PC-3 (cell line): ENCODE measurements at places on chromosomes 5 and 9. TPM values are rescaled to one million over a fixed set of nuclear protein-coding genes. Genes with fewer than 3 reads are reported as not detected.

DNA sequence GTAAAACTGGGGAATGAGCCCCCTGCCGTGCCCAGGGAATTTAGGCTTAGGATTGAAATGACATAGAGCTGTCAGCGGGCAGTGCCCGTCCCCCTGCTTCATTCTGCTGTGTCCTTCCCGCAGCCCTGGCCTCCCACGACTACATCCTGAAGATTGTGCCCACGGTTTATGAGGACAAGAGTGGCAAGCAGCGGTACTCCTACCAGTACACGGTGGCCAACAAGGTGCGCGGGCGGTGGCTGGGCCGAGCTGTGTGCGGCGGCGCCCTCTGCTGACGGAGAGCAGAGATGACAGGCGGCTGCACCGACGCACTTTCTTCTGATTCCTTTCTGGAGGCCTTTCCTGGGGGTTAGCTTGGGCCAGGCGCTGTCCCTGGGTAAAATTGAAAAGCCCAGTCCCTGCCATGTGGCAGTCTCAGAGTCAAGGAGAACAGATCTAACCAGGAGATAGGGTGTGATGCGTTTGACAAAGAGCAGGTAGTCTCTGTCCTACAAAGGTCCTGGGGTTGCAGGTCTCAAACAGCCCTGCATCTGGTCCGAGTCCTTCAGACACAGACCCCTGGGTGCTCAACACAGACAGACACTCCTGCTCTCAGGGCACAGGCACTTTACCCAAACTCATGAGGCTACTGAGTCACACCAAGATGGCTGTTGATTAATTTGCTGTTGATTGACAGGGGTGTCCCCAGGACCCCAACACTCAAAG lies 26.8 kb upstream of the RPL26L1 start:
- peak; percentile 70 for DNase-seq

- DNase-seq, result no peak
Observed at GRCh38 chr9:128415281-128415680, 5.4 kb upstream of the CERCAM start.

GRCh38 chr9:3578786-3579185 lies 53.0 kb upstream of the RFX3 start:
- DNase-seq, result peak; percentile 57

- no peak for DNase-seq
Observed at GRCh38 chr5:7867260-7867659, 1.6 kb downstream of the FASTKD3 start.

DNA sequence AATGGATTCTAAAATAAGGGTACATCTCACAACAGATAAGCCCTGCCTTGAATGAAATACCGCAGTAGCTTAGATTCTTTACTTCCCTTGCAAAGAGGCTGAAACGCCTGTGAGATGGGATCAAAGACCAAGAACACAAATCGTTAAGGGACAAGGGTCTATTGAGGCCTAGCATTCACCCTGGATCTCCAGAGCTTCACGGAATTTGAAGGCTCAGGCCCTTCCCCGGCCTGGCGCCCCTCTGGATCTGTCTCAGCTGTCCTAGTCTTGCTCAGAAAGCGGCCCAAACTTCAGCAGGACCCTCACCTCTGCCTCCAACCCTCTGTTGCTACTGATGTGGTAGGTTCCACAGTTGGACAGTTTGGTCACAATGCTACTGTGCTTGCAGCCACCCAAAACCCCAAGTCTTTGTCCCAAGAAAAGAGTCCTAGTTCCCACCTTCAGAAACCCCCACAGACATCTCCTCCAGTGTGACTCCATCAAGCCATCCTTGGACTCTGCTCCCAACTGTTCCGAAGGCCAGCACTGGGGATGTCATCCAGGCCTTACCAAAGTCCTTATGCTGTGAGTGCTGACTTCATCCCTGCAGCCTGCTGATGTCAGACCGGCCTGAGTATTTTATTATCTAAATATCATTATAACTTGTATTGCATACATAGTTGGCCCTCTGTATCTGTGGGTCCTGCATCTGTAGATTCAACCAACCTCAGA lies 9.4 kb downstream of the CORO2A start:
- no peak for DNase-seq

- no peak for DNase-seq
Observed at GRCh38 chr9:33123407-33124031, 43.6 kb downstream of the B4GALT1 start.

- DNase-seq, result no peak
Observed at GRCh38 chr5:169004551-169004950, 296.4 kb downstream of the SLIT3 start.

DNA sequence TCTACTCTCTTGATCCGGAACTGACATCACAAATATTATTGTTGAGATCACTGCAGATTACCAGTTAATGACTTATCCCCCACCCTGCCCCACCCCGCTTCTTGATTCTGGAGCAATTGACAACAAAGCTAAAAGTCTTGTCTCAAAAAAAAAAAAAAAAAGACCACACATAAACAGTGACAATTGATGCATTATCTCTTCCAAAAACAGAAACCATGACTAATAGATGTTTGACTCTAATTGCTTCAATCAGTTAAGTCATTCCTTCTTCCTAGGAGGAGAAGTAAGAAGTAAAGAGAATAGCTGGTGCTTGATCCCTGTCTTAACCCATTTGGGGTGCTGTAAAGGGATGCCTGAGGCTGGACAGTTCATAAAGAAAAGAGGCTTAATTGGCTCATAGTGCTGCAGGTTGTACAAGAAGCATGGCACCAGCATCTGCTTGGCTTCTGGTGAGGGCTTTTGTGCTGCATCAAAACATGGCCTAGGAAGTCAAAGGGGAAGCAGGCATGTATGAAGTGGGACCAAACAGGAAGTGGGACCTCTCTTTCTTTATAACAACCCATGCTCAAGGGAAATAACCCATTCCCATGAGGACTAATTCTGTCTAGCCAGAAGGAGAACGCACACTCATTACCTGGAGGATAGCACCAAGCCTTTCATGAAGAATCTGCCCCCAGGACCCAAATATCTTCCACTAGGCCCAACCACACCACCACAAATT lies 158.7 kb downstream of the TMEM167A start:
- no peak for DNase-seq

- DNase-seq, result no peak
Observed at GRCh38 chr5:109478830-109479229, 69.1 kb upstream of the PJA2 start.

GRCh38 chr9:131915181-131915580 lies 164.5 kb downstream of the MED27 start:
- DNase-seq, result peak; percentile 11

DNA sequence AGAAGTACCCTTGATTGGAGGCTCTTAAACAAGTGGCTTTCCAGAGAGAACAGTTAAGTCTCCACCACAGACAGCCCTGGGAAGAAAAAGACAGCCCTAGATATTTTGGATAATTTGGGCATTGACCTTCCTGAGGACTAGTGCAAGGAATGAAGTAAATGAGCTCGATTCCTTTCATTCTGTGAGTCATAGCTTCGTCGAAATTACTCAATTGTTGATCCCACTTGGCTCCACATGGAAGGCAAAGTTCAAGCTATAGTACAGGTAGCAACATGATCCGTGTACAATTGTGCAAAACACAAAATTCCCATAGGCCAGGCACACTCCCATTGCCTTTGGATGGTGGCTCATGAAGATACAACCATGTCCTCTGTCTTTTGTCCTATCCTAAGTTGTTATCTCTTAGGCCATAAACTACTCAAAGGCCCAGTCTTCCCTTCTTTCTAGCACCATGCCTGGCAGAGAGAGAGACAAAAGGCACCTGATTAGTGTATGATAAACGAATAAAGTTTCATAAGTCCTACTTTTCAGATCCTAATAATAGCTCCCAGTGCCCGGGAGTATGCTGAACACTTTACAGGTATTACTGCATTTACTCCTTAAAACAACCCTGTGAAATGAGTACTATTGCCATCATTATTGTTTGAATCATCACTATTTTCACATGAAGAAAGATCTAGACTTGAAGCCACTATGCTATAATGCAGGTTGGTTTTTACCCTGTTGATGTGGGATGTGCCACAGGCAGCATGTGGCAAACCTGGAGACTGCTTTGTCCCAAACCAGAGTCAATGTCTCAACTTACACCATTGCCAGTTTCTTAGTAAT lies 116.7 kb upstream of the RANBP3L start:
- peak; percentile 86 for DNase-seq

DNA sequence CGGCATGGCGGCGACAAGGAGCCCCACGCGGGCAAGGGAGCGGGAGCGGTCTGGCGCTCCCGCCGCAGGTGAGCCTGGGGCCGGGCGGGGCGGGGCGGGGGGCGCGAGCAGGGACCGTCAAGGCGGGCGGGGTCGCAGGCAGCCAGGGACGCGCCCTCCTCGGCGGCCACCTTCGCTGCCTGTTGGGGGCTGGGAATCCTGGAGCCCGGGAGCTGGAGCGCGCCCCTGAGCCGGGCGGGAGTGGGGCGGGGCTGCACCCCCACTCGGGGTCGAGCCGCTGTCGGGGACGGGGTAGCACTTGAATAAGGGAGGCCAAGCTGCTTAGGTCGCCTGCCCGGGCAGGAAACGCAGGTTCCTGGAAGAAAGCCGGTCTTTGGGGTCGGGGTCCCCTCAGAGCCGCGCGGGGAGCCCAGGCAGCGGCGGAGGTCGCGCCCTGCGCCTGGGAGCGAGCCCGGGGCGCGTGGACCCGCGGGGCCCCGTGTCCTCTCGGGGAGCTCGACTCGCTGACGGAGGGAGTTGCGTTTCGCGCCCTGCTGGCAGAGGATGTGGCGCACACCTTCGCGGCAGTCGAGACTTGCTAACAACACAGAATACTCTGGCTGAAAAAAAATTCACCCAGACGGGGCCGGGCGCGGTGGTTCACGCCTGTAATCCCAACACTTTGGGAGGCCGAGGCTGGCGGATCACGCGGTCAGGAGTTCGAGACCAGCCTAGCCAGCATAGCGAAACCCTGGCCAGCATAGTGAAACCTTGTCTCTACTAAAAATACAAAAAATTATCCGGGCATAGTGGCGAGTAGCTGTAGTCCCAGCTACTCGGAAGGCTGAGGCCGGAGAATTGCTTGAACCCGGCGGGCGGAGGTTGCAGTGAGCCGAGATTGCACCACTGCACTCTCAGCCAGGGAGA lies 552 bp downstream of the OTULINL start:
- peak; percentile 75 for DNase-seq

GRCh38 chr5:5085381-5085780 lies 54.7 kb upstream of the ADAMTS16 start:
- no peak for DNase-seq

- no peak for DNase-seq
Observed at GRCh38 chr9:131111186-131111853, 14.1 kb upstream of the NUP214 start.

- peak; percentile 19 for DNase-seq
Observed at GRCh38 chr5:125486634-125487033, 740.2 kb upstream of the ZNF608 start.

DNA sequence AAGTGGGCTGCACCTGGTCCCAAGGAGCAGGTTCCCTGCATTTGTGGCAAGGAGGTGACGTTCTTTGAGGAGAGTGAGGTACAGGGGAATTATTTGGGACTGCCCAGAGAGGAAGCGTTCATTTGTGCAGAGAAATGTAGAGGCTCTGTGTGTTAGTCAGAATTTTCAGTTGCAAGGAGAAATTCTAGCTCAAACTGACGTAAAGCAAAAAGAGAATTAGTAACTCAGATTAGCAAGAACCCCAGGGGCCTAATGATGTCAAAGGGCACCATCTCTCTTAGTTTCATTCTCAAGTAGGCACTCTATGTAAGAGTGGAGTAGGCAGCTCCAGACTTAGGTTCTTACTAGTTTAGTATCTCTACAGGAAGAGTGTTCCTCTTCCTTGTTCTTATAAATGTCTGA lies 2.4 kb upstream of the TXN start:
- no peak for DNase-seq

DNA sequence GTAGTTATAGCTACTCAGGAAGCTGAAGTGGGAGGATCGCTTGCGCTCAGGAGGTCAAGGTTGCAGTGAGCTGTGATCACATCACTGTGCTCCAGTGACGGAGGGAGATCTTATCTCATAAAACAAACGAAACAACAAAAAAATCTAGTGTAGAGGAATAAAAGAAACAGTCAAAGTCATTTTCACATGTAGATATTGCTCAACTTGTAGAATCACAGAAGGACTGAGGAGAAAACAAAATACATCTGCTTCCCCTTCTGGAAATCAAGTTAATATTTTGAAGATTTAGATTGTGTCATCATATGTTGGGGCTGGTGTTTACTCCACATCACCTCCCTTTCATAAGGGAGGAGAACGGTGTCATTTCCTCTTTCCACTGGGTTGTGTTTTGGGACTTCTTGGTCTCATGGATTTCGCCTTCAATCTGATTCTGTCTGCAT lies 8.2 kb upstream of the SLC46A2 start:
- DNase-seq, result peak; percentile 41

- no peak for DNase-seq
Observed at GRCh38 chr5:39116344-39117170, 42.4 kb upstream of the RICTOR start.

DNA sequence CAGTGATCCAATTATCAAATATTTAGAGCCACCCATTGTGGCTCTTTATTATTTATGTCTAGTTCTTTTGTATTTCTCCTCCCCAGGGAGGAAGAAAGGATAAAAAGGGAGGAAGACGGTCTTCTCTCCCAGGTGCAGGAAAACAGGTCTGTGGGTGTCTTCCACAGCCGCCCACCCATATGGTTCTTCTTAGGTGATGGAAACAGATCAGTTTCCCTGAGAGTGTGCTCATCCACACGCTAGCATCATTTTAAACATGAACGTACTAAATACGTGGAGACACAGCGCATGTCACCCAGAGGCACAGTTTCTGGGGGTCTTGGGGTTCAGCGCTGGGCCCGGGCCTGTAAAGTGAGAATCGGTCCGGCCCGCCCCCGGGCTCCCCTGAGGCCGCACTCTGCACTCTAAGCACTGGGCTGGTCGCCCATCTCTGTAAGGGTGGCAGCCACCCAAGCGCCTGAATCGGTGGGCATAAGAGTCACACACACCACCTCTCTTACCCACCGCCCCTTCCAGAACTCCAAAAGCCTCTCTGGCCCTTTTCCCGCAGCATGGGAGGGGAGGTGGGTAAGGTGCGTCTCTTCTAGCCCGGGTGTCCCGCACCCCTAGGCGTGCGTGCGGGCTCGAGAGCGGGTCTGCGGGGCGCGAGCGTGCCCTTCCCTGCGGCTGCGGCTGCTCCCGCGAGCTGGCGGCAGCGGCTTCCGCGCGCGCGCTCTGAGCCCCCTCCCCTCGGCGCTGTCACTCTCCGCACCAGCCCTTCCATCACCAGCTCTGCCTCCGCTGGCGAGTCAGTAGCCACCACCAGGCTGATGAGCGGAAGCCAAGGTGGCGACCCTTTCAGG lies 1.3 kb downstream of the PTCH1 start:
- no peak for DNase-seq

- no peak for DNase-seq
Observed at GRCh38 chr5:135834639-135835529, at the start of gene SLC25A48. TSS of gene SLC25A48 (plus strand) at chr5:135834663. CDS start at chr5:135834848, 185 bp downstream.

- no peak for DNase-seq
Observed at GRCh38 chr5:172079876-172080275, 73.4 kb upstream of the FBXW11 start.

SAXO1 gene
- not detected in 2 replicates for total RNA-seq

LCN15 gene
- total RNA-seq, result not detected in 2 replicates

CCDC69 gene
- 19.2 and 26.4 TPM in 2 replicates for total RNA-seq

SLC45A2 gene
- not detected in 2 replicates for total RNA-seq

C5orf52 gene
- 0.84 TPM in 1 of 2 replicates, not detected in the other for total RNA-seq

TRPM3 gene
- total RNA-seq, result not detected in 2 replicates

ANXA2R gene
- 4.8 and 8.9 TPM in 2 replicates for total RNA-seq

REEP5 gene
- 61.9 and 85.2 TPM in 2 replicates for total RNA-seq

KCNV2 gene
- not detected in 2 replicates for total RNA-seq

NEURL1B gene
- total RNA-seq, result 0.95 and 2.5 TPM in 2 replicates
